ENCODE measurements at places on chromosomes 11 and 22.

DNA sequence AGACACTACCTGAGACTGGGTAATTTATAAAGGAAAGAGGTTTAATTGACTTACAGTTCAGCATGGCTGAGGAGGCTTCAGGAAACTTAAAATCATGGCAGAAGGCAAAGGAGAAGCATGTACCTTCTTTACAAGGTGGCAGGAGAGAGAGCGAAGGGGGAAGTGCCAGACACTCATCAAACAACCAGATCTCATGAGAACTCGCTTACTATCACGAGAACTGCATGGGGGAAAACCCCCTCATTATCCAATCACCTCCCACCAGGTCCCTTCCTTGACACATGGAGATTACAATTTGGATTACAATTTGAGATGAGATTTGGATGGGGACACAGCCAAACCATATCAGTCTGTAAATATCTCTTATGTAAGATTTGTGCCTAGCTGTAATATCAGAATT lies 50.9 kb upstream of the ATXN10 start:
- DNase-seq, result no peak

DNA sequence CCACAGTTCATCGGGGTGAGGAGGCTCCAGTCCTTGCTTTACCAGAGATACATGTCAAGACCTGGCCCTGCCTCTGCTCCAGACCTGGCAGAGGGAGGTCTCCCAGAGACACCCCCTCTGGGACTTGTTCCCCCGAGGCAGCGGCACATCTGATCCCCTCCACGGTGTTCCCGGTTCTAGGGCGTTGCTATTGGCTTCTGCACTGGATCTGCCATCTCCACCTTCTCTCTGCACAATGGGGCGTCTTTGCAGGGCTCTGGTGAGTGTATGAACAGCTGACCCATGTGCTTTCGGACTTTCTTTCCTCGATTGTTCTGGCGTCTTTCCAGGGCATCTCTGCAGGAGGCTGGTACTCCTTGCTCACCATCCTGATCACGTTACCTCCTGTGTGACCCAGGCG lies 930.4 kb downstream of the TBC1D22A start:
- no peak for DNase-seq

- DNase-seq, result peak; percentile 61
Observed at GRCh38 chr22:46023558-46023981, 46.6 kb upstream of the WNT7B start.

DNA sequence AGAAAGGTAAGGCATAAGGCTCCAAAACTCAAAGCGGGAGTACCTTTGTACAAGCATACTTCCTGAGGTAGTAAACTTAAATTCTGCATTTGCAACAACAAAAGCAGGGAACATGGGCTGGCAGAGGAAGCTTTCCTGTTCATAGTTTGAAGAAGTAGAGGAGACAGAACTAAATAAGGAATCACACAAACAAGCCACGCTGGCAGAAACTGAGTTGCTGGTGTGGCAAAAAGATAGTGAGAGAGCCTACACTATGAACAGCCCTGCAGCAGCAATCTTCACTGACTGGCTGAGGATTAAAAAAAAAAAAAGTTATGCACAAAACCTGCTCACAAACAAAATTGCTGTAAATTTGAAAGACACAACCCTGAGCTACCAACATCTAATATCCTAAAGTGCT lies 46.5 kb downstream of the FCHSD2 start:
- DNase-seq, result peak; percentile 31

DNA sequence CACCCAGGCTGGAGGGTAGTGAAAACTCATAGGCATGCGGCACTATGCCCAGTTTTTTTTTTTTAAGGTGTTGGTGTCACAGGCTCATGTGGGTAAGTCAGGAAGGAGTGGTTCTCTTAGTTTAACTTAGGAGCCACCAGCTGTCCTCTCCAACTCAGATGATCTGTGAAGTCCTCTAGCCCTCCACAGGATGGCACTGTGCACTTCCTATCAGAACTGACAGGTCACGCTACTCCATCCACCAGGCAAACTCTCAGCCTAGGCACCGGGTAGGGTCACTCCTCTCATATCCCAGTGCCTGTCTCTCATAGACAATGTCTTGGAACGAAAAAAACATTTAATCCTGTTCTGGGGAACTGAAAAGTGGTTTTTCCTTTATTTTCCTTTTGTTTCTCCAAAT lies 16.5 kb downstream of the NAP1L4 start:
- peak; percentile 35 for DNase-seq
